ENCODE measurements at places on chromosomes 12 and 14.

DNA sequence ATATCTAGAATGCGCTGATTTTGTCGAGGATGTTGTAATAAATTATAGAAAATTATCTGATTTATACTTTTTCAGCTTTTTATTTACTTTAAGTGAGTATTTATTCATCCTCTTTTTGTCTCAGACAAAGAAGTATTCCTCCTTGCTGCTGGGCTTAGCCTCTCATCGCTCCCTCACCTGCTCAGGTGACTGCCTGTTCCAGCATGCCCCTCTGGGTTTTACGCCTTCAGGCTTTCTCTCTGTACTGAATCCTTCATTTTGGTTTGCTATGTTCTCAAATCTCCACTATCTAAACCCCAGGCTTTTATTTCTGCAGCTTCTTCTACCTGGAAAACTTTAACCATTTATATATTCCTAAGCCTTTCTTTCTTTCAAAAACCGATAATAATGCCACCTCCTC, 1650.9 kb upstream of the SEL1L start:
- DNase-seq, result no peak

DNA sequence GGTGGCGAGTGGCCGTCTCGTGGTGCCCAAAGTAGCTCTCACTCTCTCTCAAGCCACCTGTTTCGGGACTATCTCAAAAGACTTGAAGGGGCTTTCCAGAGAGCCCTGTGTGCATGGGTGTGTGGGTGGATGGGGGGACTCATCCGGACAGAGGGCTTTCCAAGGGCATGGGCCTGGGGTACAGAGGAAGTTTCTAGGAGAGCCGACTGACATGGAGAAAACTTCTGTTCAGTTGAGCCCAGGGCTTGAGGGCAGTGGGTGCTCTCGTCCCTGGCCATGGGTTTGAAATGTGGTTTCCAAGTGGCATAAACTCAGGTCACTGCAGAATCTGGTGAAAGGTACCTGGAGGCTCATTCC, 47.4 kb upstream of the MEG3 start:
- DNase-seq, result no peak

- no peak for DNase-seq
These were observed 667 bp upstream of the ITFG2 start for GRCh38 chr12:2811801-2812200.

DNA sequence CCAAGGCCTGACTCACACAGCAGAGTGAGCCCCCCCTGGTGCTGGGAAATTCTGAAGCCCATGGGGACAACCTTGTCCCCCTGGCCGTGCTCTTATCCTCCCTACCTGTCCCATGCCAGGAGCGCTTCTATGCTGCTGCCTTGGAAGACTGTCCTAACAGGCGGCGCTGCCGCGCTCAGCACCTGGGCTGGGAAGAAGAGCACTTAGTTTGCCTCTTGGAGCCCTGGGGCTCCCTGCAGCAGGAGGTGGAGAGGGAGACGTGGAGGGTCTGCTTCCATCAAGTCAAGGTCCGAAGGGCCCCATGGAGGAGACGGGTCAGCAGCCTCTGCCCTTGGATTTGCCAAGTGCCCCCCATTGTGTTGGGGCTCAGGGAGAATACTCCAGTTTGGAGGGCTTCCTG, 300.5 kb downstream of the CACNA1C start:
- DNase-seq, result no peak

- DNase-seq, result peak; percentile 56
These were observed 12.4 kb upstream of the ETFBKMT start for GRCh38 chr12:31647086-31647491.

DNA sequence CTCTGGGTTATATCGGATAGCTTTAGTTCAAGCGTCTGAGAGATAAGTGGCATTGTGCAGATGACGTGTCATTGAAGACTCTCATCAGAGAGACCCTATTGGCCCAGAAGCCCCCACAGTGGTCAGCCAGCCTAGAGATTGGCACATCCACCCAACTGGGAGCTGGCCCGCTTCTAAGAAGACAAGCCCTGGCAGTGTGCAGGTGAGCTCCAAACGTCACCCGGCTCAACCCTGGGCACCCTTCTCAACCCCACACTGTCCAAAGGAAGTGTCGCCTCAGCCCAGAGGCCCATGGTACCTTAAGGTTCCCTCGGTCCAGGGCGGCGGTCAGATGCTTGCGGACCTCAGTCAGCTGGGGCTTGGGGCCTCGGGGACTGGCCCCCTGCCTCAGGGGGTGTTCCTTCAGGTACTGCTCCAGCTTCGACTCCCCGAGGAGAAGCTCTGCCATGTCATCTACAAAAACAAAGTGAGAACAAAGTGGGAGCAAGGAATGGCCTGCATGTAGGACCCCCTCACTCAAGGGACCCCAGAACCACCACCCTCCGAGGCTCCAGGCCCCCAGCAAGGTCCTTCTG, 30.3 kb downstream of the TTC7B start:
- DNase-seq, result no peak

DNA sequence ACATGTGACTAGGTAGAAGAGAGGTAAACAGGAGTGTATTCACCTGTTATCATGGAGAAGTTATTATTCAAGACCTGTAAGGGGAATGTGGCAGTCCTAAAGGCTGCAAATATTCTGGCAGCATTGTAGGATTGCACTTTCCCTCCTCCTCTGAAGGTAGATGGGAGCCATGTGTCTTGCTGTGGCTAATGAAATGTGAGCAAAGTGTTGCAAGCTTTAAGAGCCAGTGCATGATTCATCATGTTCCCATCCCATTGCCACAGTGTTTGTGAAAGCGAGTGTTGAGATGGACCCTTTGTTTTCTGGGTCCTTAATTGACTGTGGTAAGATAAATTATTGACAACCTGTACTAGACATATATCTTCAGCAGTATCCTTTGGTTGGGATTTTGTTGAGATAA, 128.7 kb downstream of the RGS6 start:
- DNase-seq, result no peak

- DNase-seq, result peak; percentile 2
These were observed 24.6 kb downstream of the LIN7A start for GRCh38 chr12:80912901-80913770.

GRCh38 chr14:31740688-31741087, 179.5 kb downstream of the NUBPL start:
- DNase-seq, result no peak

- DNase-seq, result peak; percentile 2
These were observed 27.6 kb downstream of the WSCD2 start for GRCh38 chr12:108156717-108157116.

GRCh38 chr12:99390707-99391106, 256.8 kb upstream of the GARIN6 start:
- DNase-seq, result no peak

Measured in epithelial cell of prostate (primary cell).